Activated CD4-positive, alpha-beta T cell treated with anti-CD3 and anti-CD28 coated beads for 36 hours (primary cell): ENCODE measurements at places on chromosomes 6 and 20. TPM values are rescaled to one million over a fixed set of nuclear protein-coding genes. Genes with fewer than 3 reads are reported as not detected.

The GNAS-AS1 gene
- total RNA-seq, result 1.1 TPM

The AIG1 gene
- total RNA-seq, result 22.8 TPM

The HCRTR2 gene
- total RNA-seq, result not detected

The SNAI1 gene
- total RNA-seq, result 0.25 TPM

The PRR18 gene
- 0.11 TPM for total RNA-seq

The LAMP5 gene
- not detected for total RNA-seq

The PGBD1 gene
- total RNA-seq, result 1.6 TPM

The IRF4 gene
- total RNA-seq, result 601 TPM

DNA sequence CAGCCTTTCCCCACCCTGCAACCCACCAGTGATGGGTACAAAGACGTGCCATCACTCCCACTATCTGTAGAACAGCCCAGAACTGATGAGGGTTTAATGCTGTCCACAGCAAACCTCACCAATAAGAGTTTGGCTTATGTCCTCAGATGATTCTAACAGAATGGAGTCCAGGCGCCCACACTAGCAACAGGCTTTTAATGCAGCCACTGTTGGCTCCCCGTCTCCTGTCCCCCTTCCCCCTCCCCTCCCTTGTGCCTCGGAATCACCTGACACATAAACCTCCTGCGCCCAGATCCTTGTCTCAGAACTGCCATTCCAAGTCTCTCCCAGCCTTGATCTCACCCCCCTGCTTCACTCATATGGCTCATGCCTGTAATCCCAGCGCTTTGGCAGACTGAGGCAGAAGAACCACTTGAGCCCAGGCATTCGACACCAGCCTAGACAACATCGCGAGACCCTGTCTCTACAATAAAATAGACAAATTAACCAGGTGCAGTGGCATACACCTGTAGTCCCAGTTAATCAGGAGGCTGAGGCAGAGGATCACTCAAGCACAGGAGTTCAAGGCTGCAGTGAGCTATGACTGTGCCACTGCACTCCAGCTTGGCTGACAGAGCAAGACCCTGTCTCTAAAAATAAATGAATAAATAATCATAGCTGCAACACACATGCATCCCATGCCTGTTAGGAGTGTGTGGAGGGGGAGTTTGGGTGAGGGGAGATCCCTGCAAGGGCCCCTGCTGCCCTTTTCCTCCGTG lies 85.6 kb downstream of the SNX5 start:
- DNase-seq, result no peak

GRCh38 chr6:111812060-111813038 lies 60.9 kb downstream of the FYN start:
- DNase-seq, result no peak

DNA sequence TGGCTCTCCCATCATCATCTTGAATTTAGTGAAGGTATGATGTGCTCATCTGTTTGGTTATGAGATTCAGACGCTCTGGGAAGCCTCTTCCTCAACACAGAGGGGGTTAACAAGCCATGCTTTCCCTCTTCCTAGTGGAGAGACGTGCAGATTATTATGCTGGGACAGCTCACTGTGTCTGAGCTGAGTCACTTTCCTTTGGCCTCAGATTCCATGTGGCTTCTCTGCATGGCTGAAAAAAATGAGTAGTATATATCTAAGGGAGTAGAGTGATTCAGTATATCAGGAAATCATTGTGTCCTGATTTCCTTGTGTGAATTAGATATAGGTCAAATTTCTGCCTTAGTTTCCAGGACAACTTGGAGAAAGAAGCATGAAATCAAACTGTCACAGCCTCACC lies 52.6 kb downstream of the FIG4 start:
- DNase-seq, result no peak

GRCh38 chr6:26366504-26366903 lies 1.5 kb downstream of the BTN3A2 start:
- no peak for DNase-seq

DNA sequence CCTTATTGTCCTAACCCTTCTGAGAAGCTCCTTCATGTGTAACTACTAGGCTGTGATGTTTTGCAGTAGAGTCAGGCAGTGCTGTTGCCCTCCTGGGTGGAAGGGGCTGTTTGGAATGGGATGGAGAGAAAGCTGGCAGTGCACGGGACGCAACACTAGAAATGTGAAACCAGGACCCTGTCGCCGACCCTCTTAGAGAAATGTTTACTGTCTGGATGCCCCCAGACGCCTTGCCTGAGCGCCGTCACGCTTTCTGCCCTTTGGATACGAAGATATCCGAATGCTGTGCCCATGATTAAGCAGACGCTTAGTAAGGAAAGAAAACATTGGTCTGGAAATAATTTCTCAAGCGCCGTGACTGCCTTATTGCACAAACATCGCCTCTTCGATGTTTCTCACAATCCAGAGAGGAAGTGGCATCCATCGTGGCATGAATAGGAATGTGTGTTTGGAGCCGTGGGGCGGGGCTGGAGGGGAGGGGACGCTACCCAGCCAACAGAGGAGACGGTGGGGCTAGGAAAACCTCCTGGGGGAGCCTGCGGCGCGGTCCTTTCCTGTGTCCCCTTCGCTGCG lies 661 bp upstream of the PPP1R14C start:
- no peak for DNase-seq

DNA sequence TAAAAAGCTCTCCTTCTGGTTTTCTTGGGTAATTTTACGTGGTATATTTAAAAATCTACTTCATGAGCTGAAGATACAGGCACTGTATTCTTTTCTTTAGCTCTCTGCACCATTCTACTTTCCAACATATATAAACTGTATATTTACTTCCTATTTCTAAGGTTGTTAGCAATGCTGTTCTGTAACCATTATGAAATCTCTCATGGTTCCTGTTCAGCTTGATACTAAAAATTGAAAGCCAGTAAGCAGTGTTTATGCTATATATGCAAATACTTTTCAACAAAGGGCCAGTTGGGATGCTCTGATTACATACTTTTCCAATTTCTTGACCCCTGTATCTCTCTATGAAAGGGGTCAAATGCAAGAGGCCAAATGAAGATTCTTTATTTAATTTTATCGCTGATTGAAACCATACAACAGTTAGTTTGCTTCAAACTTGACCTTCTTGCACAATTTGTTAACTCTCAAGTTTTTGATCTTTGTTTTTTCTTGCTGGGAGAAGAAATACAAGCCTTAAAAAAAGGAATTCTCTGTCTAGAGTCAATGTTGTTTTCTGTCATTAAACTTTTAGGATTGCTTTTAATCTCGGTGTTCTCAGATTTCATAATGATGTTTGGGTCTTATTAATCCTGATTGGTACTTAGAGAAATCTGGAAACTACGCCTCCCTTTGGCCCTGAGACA lies 223.2 kb downstream of the PRL start:
- no peak for DNase-seq

DNA sequence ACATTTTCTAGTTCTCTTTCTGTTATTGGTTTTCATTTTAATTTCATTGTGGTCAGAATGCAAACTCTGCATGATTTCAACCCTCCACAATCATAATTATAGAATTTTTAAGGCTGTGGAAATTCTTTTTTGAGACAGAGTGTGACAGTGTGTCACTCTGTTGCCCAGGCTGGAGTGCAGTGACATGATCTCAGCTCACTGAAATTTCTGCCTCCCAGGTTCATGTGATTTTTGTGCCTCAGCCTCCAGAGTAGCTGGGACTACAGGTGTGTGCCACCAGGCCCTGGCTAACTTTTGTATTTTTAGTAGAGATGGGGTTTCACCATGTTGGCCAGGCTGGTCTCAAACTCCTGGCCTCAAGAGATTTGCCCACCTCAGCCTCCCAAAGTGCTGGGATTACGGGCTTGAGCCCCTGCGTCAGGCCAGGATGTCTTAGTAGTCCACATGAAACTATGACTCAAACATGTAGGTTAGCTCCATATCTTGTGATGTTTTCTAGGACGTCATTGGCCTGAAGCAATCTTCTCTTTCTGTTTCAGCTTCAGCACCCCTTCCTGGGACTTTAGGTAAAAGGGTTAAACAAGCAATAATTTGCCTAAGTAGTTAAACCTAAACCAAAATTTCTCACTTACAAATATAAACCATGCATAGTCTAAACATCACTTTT lies 47.4 kb upstream of the SAMD3 start:
- no peak for DNase-seq

GRCh38 chr20:6819599-6819998 lies 52.1 kb downstream of the BMP2 start:
- no peak for DNase-seq
